Naive thymus-derived CD8-positive, alpha-beta T cell (primary cell): ENCODE measurements at places on chromosomes 3 and 15.
A peak's percentile ranks its signal among the peaks of the same experiment; 100 is the strongest.

DNA sequence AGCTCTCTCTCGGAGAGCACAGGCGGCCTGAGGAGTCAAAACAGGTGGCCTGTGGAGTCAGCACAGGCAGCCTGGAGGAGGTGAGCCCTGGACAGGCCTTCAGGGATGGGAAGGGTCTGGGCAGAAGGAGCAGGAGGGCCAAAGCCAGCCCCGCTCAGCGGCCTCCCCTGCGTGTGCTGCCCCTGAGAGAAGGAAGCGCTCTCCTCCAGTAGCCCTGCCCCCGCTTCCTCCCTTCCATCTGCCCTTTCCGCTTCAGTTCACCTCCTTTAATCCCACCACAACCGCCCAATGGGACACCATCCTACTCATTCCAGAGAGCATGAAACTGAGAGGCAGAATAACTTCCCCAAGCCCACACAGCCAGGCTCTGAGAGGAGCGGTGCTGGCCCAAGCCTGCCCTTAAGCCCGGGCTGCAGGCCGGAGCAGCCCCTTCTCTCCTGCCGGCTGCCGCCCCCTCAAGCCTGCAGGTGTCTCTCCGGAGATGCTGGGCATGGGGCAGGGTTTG lies 3.2 kb upstream of the NR2E3 start:
- no peaks in the 10 kb centered on the region for H3K4me1 ChIP-seq
- DNase-seq: no peak
- no peak overlapping the region for H3K27ac ChIP-seq
- no peak overlapping the region for H3K4me3 ChIP-seq
- no peaks in the 10 kb centered on the region for H3K36me3 ChIP-seq

DNA sequence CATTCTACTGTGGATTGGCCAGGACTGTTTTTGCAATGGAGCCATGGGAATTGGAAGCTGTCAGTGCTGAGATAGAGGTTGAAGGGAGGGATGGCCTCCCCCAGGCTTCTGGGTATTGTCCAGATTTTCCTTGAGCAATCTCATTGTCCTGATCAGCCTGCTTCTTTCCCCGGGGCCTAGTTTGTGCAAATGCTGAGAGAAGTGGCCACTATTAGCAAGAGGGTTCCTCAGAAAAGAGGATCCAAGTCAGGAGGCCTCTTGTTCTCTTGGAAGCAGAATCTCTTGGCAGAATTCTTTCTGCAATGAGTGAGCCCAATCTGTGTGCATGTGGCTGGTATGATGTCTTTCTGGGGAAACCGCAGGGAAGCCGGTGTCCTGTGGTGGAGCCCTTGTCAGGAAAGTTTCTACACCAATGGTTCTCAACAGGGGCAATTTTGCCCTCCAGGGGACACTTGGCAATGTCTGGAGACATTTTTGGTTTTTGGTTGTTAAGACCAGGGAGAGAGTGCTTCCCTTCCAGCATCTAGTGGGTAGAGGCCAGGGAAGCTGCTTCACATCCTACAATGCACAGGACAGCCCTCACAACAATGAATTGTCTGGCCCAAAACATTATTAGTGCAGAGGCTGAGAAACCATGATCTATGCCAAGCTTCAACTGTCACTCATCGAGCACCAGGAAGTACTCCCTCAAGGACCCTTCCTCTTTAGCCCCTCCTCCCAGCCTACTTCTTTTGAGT lies 2.0 kb downstream of the LIPC start:
- H3K36me3 ChIP-seq: no peaks in the 10 kb centered on the region
- no peaks in the 10 kb centered on the region for H3K4me1 ChIP-seq
- no peak overlapping the region for H3K27ac ChIP-seq

DNA sequence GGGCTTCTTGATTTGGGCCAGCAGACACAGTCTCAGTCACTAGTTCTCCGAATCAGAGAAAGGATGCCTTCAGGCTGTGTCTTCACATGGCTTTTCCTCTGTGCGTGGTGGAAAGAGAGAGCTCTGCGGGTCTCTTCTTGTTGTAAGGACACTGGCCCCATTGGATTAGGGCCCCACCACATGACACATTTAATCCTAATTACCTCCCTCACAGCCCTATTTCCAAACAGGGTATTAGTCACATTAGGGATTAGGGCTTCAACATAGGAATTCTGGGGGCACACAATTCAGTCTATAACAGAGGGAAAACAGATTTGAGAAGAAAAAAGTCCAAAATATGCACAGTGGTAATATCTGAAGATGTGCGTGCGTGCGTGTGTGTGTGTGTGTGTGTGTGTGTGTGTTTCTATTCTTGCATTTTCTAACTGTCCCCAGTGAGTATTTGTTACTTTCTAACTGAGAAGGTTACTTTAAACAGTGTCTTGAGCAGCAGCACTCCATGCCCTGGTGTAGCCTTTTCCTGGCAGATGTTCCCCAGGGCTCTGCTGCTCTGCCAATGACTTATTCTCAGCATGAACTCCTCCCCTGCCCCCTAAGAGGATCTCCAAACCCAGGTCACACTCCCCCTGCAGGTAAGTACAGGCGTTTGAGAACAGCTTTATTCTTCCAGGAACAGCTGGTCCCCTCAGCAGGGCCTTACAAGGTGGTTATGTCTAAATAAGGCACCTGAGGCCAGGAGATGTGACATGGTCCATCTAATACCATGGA lies 72.9 kb downstream of the RPL39L start:
- H3K36me3 ChIP-seq: peaks cover 92% of the 10 kb centered on the region
- no peaks in the 10 kb centered on the region for H3K27me3 ChIP-seq
- peak; percentile 70 for DNase-seq
- H3K27ac ChIP-seq: peak overlapping the region; percentile 94
- peak overlapping the region; percentile 55 for H3K4me3 ChIP-seq

GRCh38 chr15:45583731-45584639 lies 3.2 kb upstream of the BLOC1S6 start:
- H3K4me1 ChIP-seq: peaks cover 27% of the 10 kb centered on the region
- peak overlapping the region; percentile 57 for H3K27ac ChIP-seq
- H3K4me3 ChIP-seq: no peak overlapping the region
- H3K36me3 ChIP-seq: no peaks in the 10 kb centered on the region
- H3K27me3 ChIP-seq: no peaks in the 10 kb centered on the region
- DNase-seq: no peak

GRCh38 chr3:4950351-4950784 lies 28.9 kb upstream of the BHLHE40 start:
- H3K4me1 ChIP-seq: no peaks in the 10 kb centered on the region
- DNase-seq: no peak
- H3K27me3 ChIP-seq: no peaks in the 10 kb centered on the region
- H3K27ac ChIP-seq: no peak overlapping the region
- no peaks in the 10 kb centered on the region for H3K36me3 ChIP-seq

DNA sequence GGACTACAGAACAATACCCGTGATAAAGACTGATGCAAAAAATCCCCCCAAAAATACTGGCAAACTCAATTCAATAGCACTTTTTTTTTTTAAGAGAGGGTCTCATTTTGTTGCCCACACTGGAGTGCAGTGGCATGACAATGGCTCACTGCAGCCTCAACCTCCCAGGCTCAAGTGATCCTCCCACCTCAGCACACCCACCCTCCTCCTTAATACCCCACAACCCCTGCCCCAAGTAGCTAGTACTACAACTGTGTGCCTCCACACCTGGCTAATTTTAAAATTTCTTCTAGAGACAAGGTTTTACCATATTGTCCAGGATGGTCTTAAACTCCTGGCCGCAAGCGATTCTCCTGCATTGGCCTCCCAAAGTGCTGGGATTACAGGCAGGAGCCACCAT lies 11.4 kb downstream of the TOP2B start:
- peaks cover 19% of the 10 kb centered on the region for H3K36me3 ChIP-seq
- H3K4me3 ChIP-seq: peak overlapping the region; percentile 46
- DNase-seq: no peak
- H3K4me1 ChIP-seq: peaks cover 56% of the 10 kb centered on the region
- H3K27me3 ChIP-seq: no peaks in the 10 kb centered on the region

- no peak overlapping the region for H3K27ac ChIP-seq
- H3K4me1 ChIP-seq: peaks cover 28% of the 10 kb centered on the region
- DNase-seq: no peak
- H3K4me3 ChIP-seq: no peak overlapping the region
These were observed 11.5 kb upstream of the CCR9 start for GRCh38 chr3:45874677-45875346.

DNA sequence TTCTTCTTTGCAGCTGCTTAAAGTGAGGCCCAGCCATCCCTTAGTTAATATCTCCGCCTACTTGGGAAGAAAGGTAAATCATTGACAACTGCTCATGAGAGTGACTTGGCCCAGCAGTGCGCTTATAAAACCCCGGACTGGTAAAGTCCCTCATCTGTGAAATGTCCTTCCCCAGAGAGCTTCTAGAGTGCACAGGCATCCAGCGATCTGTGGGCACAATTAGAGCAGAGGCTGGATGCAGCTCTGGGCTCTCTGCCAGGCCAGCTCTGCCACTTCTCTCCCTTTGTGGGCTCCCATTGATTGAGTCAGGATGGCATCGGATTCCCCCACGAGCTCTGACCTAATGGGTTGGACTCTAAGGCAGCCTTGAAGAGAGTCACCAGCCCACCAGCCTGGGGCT lies 219.0 kb upstream of the LINGO1 start:
- no peaks in the 10 kb centered on the region for H3K36me3 ChIP-seq
- no peak overlapping the region for H3K4me3 ChIP-seq
- DNase-seq: no peak
- H3K4me1 ChIP-seq: peaks cover 2% of the 10 kb centered on the region
- peaks cover 47% of the 10 kb centered on the region for H3K27me3 ChIP-seq

GRCh38 chr3:174857301-174857700 lies 1.8 kb upstream of the NAALADL2 start:
- no peak for DNase-seq
- H3K4me1 ChIP-seq: no peaks in the 10 kb centered on the region
- H3K27ac ChIP-seq: no peak overlapping the region
- no peak overlapping the region for H3K4me3 ChIP-seq
- H3K27me3 ChIP-seq: no peaks in the 10 kb centered on the region

DNA sequence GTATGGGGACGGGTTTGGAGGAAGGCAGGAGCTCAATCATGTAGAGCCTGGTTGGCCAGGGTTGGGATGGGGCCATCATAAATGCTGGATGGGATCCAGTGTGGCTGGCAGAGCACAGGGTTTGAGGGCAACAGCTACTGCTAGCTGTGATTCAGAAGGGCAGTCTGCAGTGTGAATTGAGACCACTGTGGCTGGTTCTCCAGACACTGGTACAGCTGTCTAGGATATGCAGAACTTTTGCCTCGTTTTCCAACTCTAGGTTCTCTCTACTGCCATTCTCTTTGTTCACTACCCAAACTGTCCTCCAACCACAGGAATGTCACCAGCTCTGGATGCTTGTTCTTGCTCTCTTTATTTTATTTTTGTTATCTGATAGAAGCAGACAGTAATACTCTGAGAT lies 543.6 kb downstream of the AGBL1 start:
- H3K4me1 ChIP-seq: peaks cover 21% of the 10 kb centered on the region
- no peak overlapping the region for H3K27ac ChIP-seq
- H3K36me3 ChIP-seq: no peaks in the 10 kb centered on the region
- H3K4me3 ChIP-seq: no peak overlapping the region

- DNase-seq: no peak
- no peaks in the 10 kb centered on the region for H3K36me3 ChIP-seq
- H3K27ac ChIP-seq: no peak overlapping the region
- H3K4me1 ChIP-seq: peaks cover 10% of the 10 kb centered on the region
These were observed 34.2 kb downstream of the CLEC3B start for GRCh38 chr3:45060165-45060892.

- H3K4me3 ChIP-seq: peak overlapping the region; percentile 54
- H3K36me3 ChIP-seq: no peaks in the 10 kb centered on the region
- peaks cover 42% of the 10 kb centered on the region for H3K27me3 ChIP-seq
- peaks cover 15% of the 10 kb centered on the region for H3K4me1 ChIP-seq
- no peak for DNase-seq
These were observed 887 bp downstream of the OXTR start for GRCh38 chr3:8768364-8769087.

DNA sequence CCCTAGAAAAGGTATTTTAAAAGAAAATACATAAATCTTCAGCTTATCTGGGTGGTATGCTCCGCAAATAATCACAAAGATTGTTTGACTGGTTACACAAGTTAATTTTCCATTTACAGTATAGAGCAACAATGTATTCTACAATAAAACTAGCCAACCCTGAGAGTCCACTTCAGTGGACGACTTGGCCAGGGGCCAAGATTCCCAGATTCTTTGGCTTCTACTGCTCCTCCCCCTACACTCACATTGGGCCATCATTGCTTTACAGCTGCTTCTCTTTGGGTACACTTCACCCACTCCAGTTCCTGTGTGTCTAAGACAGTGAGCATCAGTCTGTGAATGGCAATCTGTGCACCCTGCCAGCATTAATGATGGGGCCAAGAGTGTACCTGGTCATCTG lies 17.2 kb upstream of the PRICKLE2 start:
- H3K4me1 ChIP-seq: no peaks in the 10 kb centered on the region
- no peak overlapping the region for H3K27ac ChIP-seq
- DNase-seq: no peak
- H3K4me3 ChIP-seq: no peak overlapping the region
- H3K36me3 ChIP-seq: no peaks in the 10 kb centered on the region
- peaks cover 2% of the 10 kb centered on the region for H3K27me3 ChIP-seq

- no peaks in the 10 kb centered on the region for H3K36me3 ChIP-seq
- no peak overlapping the region for H3K4me3 ChIP-seq
- H3K27me3 ChIP-seq: no peaks in the 10 kb centered on the region
- DNase-seq: no peak
- peaks cover 40% of the 10 kb centered on the region for H3K4me1 ChIP-seq
- H3K27ac ChIP-seq: peak overlapping the region; percentile 38
These were observed 17.8 kb downstream of the CDV3 start for GRCh38 chr3:133591271-133591742.

GRCh38 chr3:16374047-16374934 lies 109.3 kb downstream of the OXNAD1 start:
- DNase-seq: peak; percentile 21
- no peaks in the 10 kb centered on the region for H3K36me3 ChIP-seq
- peak overlapping the region; percentile 67 for H3K4me3 ChIP-seq
- H3K27ac ChIP-seq: peak overlapping the region; percentile 87
- no peaks in the 10 kb centered on the region for H3K27me3 ChIP-seq

GRCh38 chr15:71409541-71409940 lies 294.3 kb downstream of the THSD4 start:
- H3K4me3 ChIP-seq: no peak overlapping the region
- no peaks in the 10 kb centered on the region for H3K36me3 ChIP-seq
- no peak overlapping the region for H3K27ac ChIP-seq
- peaks cover 45% of the 10 kb centered on the region for H3K27me3 ChIP-seq
- no peak for DNase-seq

DNA sequence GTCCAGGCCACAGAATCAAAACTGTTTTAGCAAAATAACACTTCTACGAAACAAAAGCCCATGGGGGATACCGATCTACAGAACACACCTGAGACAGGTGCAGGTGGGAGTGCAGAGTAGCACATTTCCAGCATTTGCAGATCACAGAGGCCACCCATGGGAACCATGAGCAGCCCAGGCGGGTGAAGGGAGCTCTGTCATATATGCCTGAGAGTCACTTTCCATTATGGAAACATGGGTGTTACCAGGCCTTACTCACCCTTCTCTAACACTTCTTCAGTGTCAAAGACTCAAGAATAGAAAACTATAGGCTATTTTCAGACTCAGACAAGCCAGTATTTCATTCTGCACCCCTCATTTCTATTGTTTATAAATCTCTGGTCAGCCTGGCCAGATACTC lies 3.5 kb downstream of the PLA1A start:
- H3K4me1 ChIP-seq: peaks cover 1% of the 10 kb centered on the region
- H3K4me3 ChIP-seq: no peak overlapping the region
- H3K27ac ChIP-seq: no peak overlapping the region
- no peaks in the 10 kb centered on the region for H3K27me3 ChIP-seq
- H3K36me3 ChIP-seq: no peaks in the 10 kb centered on the region
- no peak for DNase-seq

- peaks cover 10% of the 10 kb centered on the region for H3K4me1 ChIP-seq
- no peaks in the 10 kb centered on the region for H3K27me3 ChIP-seq
- H3K27ac ChIP-seq: no peak overlapping the region
- no peak overlapping the region for H3K4me3 ChIP-seq
- peaks cover 11% of the 10 kb centered on the region for H3K36me3 ChIP-seq
These were observed 6.0 kb downstream of the C3orf62 start for GRCh38 chr3:49271047-49271446.
